ENCODE measurements at places on chromosomes 3 and 15. TPM values are rescaled to one million over a fixed set of nuclear protein-coding genes. Genes with fewer than 3 reads are reported as not detected.

MELTF gene
- total RNA-seq = 2.0 TPM

NANOGP8 gene
- not detected for total RNA-seq

MYO5C gene
- total RNA-seq = 4.4 TPM

TRIM71 gene
- not detected for total RNA-seq

RFC4 gene
- total RNA-seq = 11.6 TPM

IGDCC3 gene
- total RNA-seq = not detected

DISP2 gene
- 1.0 TPM for total RNA-seq

SPSB4 gene
- 4.9 TPM for total RNA-seq

SLC28A2 gene
- not detected for total RNA-seq

SLC2A2 gene
- total RNA-seq = not detected

SECISBP2L gene
- total RNA-seq = 34.3 TPM

HCLS1 gene
- 25.9 TPM for total RNA-seq

SMCO1 gene
- 28.4 TPM for total RNA-seq

Measured in right cardiac atrium (tissue), 5 donors.